ENCODE measurements at places on chromosomes 7 and 10.
A peak's percentile ranks its signal among the peaks of the same experiment; 100 is the strongest.

DNA sequence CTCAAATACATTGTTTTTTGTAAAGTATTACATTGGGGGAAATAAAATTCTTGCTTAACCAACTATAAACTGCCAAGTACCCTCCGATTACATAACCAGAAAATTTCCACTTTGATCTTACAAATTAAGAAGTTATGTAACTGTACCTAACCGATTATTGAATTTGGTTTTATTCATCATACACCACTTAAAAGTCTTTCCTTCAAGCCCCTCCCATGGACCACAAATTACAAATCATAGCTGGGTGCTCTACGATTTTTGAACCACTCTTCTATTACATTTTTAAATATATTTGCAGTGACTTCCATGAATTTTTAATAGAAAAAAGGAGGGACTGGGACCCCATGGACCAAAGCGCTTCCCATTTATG is 630 bp downstream of the ZNF680 start:
- DNase-seq: peak; percentile 18

- DNase-seq: no peak
These were observed 38.9 kb upstream of the TOMM7 start for GRCh38 chr7:22861576-22861975.

- DNase-seq: peak; percentile 40
These were observed 4.9 kb downstream of the SRRT start for GRCh38 chr7:100879685-100880261.

- DNase-seq: no peak
These were observed 3.4 kb upstream of the LFNG start for GRCh38 chr7:2516194-2516555.

DNA sequence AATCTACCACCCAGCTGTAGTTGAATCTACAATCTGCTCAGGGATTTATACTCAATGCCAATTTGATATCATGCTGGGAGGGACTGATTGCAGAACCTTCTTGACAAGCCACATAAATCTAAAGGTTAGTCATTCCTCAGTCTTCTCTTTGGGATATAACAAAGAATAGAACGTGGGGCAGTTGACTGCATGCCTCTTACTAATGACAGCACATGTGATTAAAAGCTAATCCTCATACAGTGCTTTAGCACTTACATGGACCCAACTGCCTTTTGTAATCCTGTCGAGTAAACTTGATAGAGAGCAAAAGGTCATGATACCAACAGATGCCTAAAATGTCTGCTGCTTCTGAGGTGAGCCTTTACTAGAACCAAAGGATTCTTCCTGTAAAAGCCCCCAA is 12.3 kb downstream of the KLHL7 start:
- no peak for DNase-seq

DNA sequence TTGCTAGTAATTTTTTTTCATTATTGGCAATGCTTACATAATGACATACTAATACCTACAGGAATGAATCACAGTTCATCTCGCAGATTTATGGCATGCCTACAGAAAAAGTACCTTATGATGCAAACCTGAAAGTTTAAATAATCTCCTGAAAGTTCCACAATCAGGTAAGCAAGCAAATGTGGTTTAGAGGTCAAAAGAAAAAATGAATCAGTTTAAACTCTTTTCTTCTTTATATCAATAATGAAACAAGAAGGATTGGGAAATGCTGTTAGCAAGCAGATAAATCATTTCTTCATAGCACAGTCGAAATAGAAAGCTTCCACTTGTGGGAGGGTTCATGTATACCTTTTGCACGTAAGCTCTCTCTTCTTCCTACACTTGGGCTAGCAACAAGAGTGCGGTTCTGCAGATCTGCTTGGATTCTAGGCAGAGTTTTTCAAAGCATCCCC is 53.7 kb upstream of the MTPN start:
- no peak for DNase-seq

DNA sequence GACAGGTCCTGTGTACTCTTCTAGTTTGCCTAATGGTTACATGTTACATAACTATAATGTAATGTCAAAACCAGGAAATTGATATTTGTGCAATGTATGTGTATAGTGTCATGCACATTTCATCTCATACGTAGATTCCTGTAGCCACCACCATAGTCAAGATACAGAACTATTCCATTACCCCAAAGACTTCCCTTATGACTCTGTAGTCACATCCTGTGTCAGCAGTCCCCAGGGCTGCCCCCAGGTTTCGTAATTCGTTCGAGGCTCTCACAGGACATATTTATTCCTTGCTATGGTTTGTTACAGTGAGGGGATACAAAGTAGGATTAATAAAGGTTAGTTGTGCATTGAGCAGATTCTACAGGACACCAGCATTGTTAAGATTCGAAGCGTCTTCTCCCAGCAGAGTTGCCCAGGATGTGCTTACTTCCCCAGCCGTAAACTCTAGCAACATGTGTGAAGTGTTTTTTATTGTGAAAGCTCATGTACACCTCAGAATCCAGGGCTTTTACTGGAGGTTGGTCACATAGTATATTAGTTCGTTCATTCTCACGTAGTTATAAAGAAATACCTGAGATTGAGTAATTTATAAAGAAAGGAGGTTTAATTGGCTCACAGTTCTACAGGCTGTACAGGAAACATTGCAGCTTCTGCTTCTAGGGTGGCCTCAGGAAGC is 18.6 kb downstream of the RABGEF1 start:
- no peak for DNase-seq

GRCh38 chr10:43437141-43437870 is 395 bp downstream of the ZNF487 start:
- no peak for DNase-seq

- no peak for DNase-seq
These were observed 52.4 kb downstream of the CASD1 start for GRCh38 chr7:94561841-94562514.

DNA sequence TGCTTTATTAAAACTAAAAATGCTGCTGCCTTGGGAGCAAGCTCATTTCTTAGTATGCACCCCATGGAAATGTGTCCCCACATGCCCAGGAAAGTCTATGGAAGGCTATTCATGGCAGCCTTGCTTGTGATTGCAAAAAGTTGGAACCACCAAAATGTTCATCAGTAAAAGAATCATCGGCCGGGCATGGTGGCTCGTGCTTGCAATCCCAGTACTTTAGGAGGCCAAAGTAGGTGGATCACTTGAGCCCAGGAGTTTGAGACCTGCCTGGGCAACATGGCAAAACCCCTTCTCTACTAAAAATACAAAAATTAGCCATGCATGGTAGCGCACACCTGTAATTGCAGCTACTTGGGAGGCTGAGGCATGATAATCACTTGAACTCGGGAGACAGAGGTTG is 79.8 kb downstream of the ARHGAP22 start:
- DNase-seq: no peak

DNA sequence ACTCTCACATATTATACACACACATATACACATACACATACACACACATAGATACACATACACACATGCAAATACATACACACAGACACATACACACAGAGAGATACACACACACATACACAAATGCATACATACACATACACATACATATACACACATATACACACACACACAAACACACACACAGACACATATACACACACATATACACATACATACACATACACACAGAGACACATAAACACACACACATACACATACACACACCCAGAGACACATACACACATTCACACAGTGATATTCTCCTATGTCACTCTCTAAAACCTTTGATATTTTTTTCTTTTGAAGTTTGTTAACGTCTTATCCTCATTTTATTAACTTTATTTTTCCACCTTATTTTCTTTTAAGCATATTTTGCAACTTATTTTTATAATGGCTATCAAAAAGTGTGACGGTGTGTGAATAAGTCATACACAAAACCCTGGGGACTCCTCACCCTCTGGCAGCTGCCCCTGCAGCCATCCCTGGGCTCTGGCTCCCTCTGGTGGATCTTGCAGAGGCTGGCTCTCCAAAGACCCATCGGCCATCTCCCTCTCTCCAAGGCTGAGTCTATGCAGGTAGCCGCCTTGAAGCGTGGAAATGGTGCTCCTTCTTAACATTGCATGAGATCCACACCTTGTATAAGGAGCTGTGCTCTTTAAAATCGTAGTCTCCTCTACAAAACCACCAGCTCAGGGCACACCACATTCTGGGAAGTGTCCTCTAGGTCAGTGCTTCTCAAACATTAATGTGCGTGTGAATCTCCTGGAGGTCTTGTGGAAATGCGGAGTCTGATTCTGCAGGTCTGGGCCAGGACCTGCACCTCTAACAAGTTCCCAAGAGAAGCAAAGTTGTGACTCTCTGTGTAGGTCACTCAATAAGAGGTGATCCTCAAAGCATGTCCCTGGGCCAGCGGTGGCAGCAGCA is 4.1 kb upstream of the C10orf120 start:
- peak; percentile 5 for DNase-seq

DNA sequence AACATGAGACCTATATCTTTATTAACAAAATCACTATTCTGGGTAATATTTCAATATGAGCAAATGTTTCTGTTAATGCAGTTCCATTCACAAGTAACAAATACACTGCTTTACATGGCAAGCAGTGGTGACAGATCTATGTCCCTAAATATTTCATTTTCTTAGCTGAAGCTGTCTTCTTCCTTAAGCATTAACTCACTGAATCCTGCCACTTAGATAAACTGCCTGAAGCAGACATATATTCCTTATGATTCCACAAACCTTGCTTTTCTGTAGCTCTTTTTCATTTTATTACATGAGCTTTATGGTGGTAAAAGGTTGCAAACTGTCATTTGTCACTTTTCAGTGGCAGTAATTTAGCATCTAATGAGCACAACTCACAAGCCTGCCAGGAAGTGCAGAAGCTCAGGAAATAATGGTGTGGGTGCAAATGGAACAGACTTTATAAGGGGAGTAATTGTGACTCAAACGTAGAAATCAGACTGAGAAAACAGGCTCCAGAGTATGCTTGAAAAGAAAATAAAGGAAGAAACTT is 217.2 kb downstream of the XPNPEP1 start:
- DNase-seq: no peak

- no peak for DNase-seq
These were observed 468 bp upstream of the TRIM56 start for GRCh38 chr7:101084865-101085161.

- no peak for DNase-seq
These were observed 339.1 kb downstream of the RPS24 start for GRCh38 chr10:78372806-78373205.

GRCh38 chr7:37409461-37409860 is 39.2 kb downstream of the ELMO1 start:
- no peak for DNase-seq

GRCh38 chr10:122499491-122499941 is 38.2 kb downstream of the HTRA1 start:
- DNase-seq: no peak

DNA sequence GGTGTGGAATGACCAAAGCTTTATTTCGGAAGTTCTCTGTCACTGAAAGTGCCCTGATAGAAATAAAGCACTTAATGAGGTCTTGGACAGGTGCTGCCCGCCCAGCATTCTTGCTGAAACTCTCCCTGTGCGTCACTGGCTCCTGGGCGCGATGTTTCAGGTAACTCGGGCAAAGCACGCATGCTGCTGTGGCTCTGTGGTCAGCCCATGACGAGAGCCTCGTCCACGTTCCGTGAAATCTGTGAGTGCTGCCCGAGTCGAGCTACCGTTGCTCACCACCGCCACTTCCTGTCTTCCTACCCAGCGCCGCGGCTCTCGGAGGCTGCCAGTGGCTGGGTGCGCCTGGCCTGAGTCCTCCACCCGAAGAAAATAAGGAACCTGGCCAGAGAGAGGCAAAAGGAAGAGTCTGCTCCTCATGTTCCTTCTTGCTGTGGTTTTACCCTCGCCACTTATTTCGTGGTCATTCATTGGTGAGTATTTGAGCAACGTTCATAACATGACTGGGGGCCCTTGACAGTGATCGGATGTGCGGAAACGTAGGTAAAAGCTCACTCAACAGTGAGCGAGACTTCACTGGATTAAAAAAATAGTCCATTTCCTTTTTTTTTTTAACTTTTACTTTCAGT is 95.5 kb downstream of the MAP3K8 start:
- DNase-seq: no peak

- no peak for DNase-seq
These were observed 44.8 kb upstream of the LOXL4 start for GRCh38 chr10:98312822-98313221.

DNA sequence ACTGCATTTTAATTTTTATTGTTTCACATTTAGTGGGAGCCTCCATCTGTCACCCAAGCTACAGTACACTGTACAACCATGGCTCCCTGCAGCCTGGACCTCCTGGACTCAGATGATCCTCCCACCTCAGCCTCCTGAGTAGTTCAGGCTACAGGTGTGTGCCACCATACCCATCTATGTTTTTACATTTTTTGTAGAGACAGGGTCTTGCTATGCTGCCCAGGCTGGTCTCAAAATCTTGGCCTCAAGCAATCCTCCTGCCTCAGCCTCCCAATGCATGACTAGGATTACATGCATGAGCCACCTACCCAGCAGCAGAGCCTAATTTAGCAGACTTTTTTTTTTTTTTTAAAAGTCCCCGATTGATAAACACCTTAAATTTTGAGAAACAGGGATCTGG is 5.6 kb downstream of the PIP4K2A start:
- no peak for DNase-seq

GRCh38 chr10:80429521-80429973 is 21.2 kb downstream of the PRXL2A start:
- DNase-seq: no peak

GRCh38 chr7:110095372-110096052 is 995.4 kb upstream of the LRRN3 start:
- no peak for DNase-seq

- no peak for DNase-seq
These were observed 40.6 kb upstream of the GHITM start for GRCh38 chr10:84098667-84099066.

DNA sequence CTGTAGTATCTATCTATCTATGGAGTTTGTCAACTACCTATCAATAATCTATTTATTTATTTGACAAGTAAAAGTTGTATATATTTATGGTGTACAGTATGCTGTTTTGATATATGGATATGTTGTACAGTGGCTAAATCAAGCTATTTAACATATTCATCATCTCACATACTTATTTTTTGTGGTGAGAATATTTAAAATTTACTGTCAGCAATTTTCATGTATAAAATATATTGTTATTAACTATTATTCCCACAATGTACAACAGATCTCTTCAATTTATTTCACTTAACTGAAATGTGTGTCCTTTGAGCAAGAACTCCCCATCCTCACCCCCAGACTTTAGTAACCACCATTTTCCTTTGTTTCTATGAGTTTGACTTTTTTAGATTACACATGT is 14.5 kb downstream of the AGR3 start:
- no peak for DNase-seq

GRCh38 chr10:21749788-21750187 is 215.8 kb downstream of the MLLT10 start:
- DNase-seq: no peak
